ENCODE measurements at places on chromosomes 16 and 17.

DNA sequence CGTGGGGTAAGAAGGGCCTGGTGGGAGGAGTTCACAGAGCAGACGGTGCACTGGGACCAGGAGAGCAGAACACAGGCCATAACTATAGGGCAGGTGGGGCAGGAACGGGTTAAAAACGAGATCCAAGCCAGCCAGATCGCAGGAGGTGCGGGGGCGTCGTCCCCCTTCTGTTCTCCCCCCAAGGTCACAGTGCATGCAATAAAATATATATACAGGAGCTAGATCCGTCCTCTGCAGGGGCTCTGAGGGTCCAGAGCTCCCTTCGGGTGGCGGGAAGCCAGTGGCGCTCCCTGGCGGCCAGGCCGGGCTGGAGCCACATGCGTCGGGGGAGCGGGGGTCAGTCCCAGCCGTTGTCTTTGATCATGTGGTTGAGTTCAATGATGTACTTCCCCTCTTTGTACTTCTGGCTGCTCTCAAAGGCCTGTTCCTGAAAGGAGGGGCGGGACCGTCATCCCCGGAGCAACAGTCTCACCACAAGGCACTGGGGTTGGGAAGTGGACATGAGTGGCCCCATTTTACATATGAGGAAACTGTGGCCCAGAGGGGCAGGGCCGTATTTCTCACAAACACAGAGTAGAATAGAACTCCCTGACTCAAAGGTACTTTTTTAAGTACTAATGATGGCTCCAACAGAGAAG is 768 bp upstream of the TBX6 start:
- peak; percentile 91 for DNase-seq

- no peak for DNase-seq
Measured at GRCh38 chr16:27174798-27175197, 28.5 kb upstream of the KDM8 start.

DNA sequence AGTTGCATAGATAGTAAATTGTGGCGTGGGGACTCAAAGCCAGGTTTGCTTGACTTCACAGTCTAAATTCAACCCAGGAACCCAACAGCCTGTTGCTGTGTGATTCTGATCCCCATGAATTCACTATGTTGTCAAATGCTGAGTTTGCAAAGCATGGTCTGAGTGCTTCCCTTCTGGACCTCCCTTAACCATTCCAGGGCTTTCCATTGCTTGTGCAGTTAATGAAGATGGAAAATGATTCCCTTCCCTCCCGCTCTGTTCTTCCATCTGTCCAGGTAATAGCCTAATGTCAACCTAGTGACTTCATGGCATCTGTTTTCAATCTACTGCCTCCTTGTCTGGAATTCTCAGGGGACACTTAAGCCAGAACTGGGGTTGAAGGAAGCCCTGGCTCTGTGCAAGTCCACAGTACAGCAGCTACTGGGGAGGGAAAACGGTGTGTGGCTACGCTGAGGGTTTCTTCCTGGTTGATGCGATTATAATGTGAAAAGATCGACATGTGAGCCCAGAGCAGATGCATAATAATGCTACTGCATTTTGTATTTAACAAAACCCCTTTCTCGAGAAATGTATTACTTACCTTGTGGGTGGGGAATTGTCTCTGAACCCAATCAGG is 206.7 kb downstream of the CDH13 start:
- DNase-seq, result no peak

GRCh38 chr17:79628861-79629547 is 18.2 kb upstream of the RBFOX3 start:
- DNase-seq, result no peak

GRCh38 chr17:76493505-76494167 is 7.6 kb downstream of the RHBDF2 start:
- no peak for DNase-seq

GRCh38 chr17:49497148-49498028 is 2.3 kb downstream of the NGFR start:
- DNase-seq, result peak; percentile 83
